DND-41 (cell line): ENCODE measurements at places on chromosomes 3 and 15.
A peak's percentile ranks its signal among the peaks of the same experiment; 100 is the strongest.

GRCh38 chr15:70451821-70452653, 311.3 kb downstream of the UACA start:
- H3K36me3 ChIP-seq: no peaks in the 10 kb centered on the region
- peak overlapping the region; percentile 13; the same call in 1 of the 2 replicates for H3K4me3 ChIP-seq
- H3K27ac ChIP-seq: peak overlapping the region; percentile 91
- DNase-seq: peak; percentile 93
- peaks cover 72% of the 10 kb centered on the region for H3K4me1 ChIP-seq
- H3K27me3 ChIP-seq: no peaks in the 10 kb centered on the region

- no peak for DNase-seq
- H3K27me3 ChIP-seq: peaks cover 14% of the 10 kb centered on the region
- H3K27ac ChIP-seq: no peak overlapping the region
Observed at GRCh38 chr15:94749811-94750617, 518.7 kb downstream of the MCTP2 start.

GRCh38 chr15:89379251-89379695, 44.6 kb upstream of the POLG start:
- no peak for DNase-seq
- H3K4me3 ChIP-seq: no peak overlapping the region
- no peaks in the 10 kb centered on the region for H3K36me3 ChIP-seq
- H3K4me1 ChIP-seq: no peaks in the 10 kb centered on the region

- no peaks in the 10 kb centered on the region for H3K36me3 ChIP-seq
- H3K27ac ChIP-seq: no peak overlapping the region
- no peaks in the 10 kb centered on the region for H3K27me3 ChIP-seq
- no peak overlapping the region for H3K4me3 ChIP-seq
- H3K4me1 ChIP-seq: no peaks in the 10 kb centered on the region
Observed at GRCh38 chr3:3087716-3088465, 22.3 kb downstream of the IL5RA start.
